ENCODE measurements at places on chromosomes 5 and 9.

- DNase-seq: peak; percentile 29
These were observed 56.7 kb downstream of the VAV2 start for GRCh38 chr9:133935328-133936005.

DNA sequence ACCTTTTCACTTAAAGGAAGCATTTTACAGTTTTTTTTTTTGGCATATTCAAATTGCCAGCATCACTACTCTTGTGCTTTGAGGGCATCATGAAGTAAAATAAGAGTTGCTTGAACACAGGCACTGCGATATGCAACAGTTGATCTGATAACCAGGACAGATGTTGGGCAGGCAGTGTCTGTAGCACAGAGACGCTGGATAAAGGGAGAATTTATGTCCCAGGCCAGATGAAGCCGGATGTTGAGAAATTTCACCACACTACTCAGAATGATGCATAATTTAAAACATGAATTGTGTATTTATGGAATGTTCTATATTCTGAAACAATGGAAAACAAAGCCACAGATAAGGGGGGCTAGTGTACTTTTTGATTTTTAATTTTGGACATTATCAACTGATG is 71.4 kb downstream of the SLC12A2 start:
- DNase-seq: no peak

DNA sequence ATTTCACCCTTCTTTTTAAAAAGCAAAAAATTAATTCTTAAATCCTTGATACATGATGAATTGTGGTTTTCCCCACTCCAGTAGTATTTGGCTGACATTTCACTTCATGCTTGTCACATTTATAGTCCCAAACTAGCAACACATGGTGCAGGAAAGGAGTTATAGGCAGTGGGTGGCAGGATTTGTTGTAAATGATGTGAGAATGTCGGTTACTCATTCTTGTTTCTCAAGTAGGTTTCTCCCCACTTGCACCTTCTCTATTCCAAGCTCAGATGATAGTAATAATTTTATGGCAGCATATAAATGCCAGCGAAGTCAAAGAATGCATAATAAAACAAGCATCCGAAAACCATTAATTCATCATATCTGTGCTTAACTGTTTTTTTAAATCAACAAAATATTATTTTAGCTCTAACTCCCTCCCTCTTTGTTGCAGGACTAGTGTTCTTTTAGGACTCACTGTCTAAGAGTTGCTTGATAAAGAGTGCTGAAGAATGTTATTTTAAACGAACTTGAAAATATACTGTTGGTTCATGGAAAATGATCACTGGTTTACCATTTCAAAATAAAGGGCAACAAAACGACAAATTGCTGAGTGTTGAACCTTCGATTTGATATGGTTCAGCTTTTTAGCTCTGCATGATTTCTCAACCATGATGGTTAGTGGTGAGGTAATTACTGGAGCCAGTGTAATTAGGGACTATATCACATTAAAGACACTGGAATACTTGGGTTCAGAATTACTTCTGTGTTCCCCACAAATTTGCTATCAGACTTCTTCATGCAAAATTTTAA is 88.1 kb upstream of the ADAMTSL1 start:
- no peak for DNase-seq

DNA sequence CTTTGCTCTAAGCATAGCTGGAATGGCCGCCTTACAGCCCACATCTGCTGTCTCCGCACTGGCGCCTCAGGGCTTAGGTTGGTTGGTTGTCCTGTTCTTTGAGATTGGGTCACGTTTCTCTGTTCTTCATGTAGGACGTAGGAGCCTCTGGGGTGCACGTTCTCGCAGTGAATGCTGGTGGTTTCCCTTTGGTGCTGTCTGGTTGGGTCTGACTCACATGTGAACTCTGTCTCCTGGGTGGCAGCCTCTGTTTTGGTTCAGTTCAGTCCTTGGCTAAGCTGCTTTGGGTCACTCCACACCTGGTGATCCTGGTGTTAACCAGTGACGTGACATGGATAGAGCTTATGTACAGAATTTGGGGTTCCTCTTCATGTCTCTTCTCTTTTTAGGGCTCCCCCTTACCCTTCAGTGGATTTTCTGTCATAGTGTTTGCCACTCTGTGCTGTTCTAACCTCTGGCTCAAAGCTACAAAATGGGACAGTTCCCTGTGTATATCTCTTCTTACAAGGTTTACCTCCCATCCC is 12.6 kb upstream of the LPCAT1 start:
- no peak for DNase-seq

DNA sequence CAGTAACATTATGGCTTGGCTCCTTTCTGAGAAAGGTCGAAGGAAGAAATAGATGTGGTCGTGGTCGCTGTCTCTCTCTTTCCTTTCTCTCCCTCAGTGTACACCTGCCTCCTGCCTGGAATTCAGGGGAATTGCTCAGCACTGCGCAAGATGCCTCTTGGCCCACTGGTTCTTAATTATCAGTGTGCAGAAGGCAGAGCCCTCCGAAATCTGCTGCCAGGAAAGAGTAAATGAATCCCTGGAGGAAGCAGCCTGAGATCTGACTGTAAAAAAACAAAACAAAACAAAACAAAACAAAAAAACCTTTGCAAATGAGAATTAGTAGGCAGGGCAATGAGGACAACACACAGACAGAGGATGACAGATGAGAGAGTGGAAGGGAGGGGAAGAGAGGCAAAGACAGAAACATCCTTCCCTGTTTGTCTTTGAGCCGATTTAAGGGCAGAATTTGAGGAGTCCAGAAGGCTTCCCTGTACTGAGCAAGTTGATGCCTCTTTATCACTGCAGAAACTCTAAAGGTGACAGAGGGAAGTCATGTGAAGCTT is 113.8 kb upstream of the PUM3 start:
- no peak for DNase-seq

DNA sequence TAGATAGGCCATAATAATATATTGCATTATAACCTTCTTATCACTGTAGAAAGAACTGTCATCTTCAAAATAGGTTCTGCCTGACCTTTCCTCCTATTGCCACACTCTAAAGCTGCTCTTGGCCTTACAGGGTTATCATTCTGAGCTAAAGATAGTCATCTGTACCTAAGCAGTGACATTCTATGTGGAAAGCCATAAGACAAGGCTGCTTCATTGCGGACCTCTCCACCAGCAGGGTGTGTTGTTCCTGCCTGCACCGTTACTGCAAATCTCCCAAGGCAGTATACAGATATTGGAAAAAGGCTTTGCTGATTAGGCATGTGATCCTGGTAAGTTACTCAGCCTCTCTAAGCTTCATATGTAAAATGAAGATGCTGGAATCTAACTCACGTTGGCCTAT is 8.1 kb downstream of the ZNF622 start:
- DNase-seq: no peak

- no peak for DNase-seq
These were observed 47.6 kb downstream of the ACO1 start for GRCh38 chr9:32431940-32432555.

- peak; percentile 8 for DNase-seq
These were observed 195.6 kb downstream of the KIAA0825 start for GRCh38 chr5:94422812-94423211.

DNA sequence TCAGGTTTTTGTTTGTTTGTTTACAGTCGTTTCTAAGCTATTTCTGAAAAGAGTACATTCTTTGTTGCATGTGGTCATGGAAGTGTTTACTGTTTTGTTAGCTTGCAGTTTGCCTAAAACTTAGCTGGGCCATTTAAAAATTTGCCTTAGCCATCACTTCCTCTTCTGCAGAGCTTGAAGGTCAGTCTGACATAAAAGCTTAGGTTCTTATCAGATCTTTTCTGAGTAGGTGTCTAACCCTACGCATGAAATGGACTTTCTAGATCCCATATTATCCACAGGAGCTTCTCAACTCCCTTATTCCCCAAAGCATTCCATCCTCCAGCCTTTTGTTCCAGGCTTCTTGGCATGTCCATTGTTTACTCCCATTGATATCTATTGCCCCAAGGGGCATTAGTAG is 90.3 kb downstream of the AP3B1 start:
- DNase-seq: no peak

- DNase-seq: no peak
These were observed 10.7 kb upstream of the SERINC5 start for GRCh38 chr5:80266566-80266965.

DNA sequence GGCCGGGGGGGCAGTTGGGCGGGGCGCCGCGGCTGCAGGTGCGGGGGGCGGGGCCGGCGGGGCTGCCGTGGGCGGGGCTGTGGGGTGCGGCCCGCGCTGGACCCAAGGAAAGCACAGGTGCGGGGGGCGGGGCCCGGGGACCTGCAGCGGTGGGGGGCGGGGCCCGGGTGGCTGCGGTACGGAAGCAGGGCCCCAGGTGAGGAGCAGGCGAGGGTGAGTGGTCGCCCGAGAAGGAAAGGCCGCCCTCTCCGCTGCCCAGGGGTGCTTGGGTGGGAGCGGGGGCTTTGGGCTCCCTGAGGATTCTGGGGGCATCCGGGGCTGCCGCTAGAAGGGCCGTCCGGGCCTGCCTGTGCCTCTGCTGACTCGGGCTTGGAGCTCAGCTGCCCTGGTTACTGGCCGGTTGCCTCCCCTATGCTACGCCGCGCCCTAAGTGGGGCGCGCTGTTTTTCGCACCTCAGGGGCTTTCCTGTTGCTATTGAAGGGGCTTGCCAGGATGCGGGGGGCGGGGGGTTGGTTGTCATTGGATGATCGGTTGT is 767 bp downstream of the RALGPS1 start:
- DNase-seq: peak; percentile 79

GRCh38 chr9:78490231-78490630 is 193.3 kb downstream of the PSAT1 start:
- DNase-seq: no peak

- no peak for DNase-seq
These were observed 99.4 kb downstream of the RMI1 start for GRCh38 chr9:84079994-84080393.

DNA sequence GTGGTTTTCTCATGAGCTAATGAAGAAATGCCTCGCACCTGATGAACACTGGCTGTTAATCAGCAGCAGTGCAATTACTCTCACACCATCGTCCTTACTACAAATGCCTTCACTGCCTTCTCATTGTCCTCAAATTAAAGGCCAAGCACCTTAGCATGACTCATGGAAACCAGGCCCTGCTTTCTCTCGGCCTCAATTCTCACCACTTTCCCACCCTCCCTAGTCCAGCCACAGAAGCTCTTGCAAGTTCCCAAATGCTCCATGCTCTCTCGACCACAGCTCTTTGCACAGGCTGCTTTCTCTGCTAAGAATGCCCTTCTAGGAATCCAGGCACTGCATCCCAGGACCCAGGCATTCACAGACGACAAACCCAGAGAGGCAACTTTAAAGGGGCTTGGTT is 94.6 kb upstream of the KLF4 start:
- DNase-seq: no peak

- DNase-seq: no peak
These were observed 18.7 kb upstream of the ROPN1L start for GRCh38 chr5:10423022-10423421.

DNA sequence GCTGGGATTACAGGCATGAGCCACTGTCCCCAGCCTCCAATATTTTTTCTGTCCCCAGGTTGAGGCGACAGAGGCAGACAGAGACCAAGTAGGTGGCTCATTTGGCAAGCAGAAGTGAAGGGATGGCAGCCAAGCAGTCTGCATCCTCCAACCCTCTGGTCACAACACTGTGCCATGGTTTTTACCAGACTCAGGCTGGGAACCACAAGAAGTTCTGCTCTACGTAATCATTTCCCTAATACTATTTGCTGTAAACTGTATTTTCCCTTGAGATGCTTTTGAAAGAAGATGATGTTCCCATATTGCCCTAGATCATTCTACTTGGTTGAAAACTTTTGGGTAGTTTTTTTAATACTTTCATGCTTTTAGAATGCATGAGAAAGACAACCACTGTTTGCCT is 40.5 kb downstream of the PTTG1 start:
- DNase-seq: peak; percentile 20

GRCh38 chr9:33046061-33046460 is 21.0 kb downstream of the DNAJA1 start:
- no peak for DNase-seq

- DNase-seq: no peak
These were observed 61.4 kb downstream of the SERINC5 start for GRCh38 chr5:80194468-80194867.

GRCh38 chr9:15289603-15290002 is 17.4 kb downstream of the TTC39B start:
- DNase-seq: no peak

DNA sequence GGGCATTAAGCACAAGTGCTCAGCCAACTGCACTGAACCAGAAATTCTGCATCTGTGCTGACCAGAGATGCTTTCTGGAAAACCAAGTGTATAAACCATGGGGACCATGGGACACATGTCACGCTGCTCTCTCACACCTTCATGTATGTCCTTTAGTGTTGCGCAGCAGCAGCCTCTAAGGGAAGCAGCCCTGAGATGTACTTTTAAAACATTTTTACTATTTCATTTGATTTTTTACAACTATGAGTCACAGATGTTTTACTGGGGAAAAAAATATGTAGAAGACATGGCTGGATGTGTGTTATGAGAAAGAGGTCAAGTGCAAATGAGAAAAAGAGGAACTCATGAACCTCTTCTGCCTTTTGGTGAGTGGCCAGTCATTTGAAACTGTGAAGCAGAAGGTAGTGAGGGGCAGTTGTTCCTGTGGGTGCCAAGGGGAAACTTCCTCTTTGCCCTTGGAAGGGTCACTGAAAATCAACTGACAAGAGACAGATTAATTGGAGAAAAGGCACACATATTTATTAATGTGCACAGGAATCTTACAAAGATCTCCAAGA is 31.4 kb upstream of the SYK start:
- no peak for DNase-seq

GRCh38 chr9:78297672-78297961 is 692 bp downstream of the PSAT1 start:
- DNase-seq: no peak

DNA sequence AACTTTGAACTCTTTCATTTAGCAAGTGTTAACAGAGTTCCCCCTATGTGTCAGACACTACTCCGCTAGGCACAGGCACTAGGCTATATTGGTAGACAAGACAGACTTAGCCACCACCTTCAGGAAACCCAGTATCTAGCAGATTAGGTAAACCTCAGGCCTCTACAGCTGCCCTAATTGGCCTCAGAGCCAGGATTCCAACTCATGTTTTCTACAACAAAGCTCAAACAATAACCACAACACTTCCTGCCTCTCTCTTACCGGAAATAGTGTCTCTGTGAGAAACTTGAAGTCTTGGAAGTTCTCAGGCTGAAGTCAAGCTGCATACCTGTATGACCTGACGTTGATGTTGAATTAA is 116.6 kb upstream of the SLC44A1 start:
- no peak for DNase-seq

DNA sequence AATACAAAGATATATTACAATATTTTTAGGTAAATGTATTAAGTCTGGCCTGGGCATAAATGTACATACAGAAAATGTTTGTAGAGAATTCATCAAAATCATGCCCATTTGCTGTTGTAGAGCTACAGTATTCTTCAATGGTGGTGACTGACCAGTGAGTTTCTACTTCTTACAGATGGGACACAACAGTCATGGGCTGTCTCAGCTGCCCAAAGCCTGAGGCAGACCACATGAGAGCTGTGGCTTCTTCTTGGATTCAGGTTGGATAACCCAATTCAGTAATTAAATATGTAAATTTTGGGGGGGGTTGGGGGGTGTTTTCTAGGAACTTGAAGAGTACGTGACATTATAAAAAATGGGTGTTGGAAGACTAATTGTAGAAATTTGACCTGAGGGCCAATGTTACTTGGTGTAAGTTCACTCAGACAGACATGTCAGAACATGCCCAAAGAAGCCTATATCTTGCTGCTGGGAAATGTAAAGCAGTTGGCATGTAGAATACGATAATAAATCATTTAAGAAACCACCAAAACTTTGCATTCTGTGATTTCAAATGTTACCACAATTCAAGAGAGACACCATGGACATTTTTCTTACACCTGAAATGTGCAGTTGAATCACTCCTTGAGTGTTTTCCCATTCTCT is 17.9 kb downstream of the STARD4 start:
- no peak for DNase-seq

All from NCI-H2029 (cell line).